ENCODE measurements at places on chromosomes 12 and 14.

DNA sequence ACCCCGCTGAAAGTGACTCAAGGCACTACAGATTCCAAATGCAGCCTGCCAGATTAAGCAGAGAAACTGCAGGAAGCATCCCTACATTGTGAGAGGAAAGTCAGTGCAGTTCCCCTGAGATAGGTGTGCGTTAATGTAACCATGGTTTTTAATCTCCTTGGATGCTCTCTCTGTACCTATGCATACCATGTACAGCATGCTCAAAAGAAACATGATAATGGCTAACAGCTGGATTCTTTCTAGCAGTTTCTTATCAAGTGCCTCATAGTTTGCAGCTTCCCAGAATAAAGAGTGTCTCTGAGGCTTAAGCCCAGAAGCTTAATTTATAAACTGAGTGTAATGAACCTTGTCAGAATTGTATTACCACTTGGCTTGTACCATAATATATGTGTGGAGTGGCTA, 17.1 kb upstream of the MDM1 start:
- DNase-seq: no peak

DNA sequence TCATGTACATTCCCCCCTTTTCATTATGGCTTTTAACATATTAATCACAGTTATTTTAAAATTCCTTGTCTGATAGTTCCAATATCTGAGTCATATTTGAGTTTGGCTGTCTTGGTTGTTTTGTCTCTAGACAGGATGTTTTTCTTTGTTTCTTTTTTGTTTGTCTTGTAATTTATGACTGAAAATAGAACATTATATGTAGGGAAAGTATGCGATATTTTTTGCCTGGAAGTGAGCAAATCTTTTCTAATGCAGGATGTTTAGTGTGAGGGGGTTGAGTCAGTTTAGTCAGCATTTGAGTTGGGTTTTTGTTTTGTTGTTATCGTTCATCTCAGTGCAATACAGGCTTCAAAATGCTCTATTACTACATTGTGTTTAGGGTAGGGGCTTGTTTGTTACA, 239.7 kb downstream of the SNAPC1 start:
- DNase-seq: no peak

DNA sequence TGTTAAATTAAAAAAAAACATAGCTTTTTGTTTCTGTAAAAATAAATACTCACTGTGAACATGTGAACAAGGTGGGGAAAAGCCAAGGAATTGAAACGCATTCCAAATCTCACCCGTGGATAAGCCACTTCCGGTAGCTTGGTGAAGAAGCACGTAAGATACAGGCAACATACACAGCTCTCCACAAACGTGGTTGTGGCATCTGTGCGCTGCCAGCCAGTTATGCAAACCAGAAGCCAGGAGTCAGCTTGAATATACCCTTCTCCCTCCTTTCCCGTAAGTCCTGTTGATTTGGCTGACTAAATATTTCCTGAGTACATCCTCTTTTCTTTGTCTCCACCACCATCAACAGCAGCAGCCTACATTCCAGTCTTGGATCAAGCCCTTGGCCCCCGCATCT, 486.2 kb downstream of the VRK1 start:
- no peak for DNase-seq

DNA sequence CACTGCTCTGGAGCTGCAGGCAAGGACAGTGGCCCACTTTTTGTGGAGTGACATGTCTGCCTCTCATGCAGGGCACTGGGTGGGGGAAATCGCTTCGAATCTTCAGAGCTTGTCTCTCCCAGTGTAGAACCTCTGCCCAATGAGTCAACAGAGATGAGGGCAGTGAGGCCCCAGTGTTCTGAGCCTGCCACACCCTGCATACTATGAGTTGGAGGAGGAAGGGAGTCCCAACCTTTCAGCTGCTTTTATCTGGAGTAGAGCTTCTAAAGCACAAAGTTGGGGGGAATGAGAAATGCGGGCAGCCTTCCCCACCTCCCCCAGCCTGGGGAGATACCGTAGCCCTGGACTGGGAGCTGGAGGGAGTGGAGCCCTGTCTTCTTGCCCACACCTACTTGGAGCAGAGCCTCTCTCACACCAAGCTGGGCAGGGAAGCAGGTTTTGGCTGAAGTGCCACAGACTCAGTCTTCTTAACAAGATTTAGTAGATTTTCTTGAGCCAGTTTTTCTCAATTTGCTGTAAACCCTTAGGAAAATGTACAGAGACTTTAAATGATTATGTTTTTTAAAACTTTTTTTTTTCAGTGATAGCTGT, 159.1 kb downstream of the ADGRD1 start:
- no peak for DNase-seq

- DNase-seq: no peak
These were observed 17.4 kb downstream of the FAM181A start for GRCh38 chr14:93944348-93945069.

DNA sequence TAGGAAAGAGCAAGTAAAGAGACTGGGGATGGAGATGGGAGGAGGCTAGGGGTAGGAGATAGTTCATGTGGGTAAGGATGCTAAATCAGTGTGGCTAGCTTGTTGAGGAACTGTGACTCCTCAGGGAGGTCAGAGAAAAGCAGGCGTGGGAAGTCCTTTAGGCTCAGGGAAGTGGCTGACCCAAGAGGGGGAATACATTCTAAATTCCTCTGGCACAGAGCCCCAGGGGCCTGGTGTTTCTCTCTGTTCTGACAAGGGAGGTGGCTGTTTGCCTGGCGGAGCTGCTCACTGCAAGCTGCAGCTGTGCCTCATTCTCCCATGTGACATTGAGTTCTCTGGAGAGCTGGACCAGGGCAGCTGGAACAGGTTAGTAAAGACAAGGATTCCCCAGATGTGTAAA, 152.2 kb upstream of the SLC38A2 start:
- DNase-seq: no peak

Measured in NCI-H2029 (cell line).